ENCODE measurements at places on chromosomes 12 and 14. TPM values are rescaled to one million over a fixed set of nuclear protein-coding genes. Genes with fewer than 3 reads are reported as not detected.

GRCh38 chr12:70508178-70508577, 129.1 kb downstream of the PTPRB start:
- no peak for DNase-seq

- DNase-seq, result no peak
These were observed 1.1 kb upstream of the ASPG start for GRCh38 chr14:104084251-104085002.

- DNase-seq, result no peak
These were observed 21.2 kb downstream of the TMED10 start for GRCh38 chr14:75155169-75155568.

DNA sequence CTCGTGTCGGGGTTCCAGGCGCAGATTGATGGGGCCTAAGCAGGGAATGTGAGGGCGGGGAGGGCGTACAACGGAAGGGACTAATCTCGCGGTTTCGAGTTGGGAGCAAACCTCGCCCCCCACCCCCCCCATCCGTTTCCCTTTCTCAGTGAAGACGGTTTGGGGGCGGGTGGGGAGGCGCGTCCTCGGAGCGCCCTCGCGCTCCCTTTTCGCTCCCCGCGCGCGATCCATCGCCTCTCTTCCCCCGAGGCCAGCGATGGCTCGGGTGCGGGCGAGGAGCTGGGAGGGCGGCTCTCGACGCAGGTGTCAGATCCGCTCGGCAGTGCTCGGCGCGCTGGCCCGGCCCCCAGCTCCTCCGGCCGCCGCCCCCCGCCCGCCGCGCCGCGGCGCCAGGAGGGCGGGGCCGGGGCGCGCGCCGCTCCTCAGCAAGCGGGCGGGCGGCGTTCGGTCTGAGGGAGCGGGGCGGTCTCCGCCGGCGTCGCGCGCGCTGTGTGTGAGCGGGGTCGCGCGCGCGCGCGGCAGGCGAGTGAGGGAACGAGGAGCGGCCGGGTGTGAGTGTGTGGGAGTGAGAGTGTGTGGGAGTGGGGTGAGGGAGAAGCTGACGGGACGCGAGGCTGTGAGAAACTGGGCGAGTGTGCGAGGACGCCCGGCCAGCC, at the start of gene RIMKLB:
TSS of gene RIMKLB (plus strand) at position 516 of the 656 bp plus-strand sequence. CDS start 15,876 bp downstream, outside the sequence.
- DNase-seq, result peak; percentile 89

DNA sequence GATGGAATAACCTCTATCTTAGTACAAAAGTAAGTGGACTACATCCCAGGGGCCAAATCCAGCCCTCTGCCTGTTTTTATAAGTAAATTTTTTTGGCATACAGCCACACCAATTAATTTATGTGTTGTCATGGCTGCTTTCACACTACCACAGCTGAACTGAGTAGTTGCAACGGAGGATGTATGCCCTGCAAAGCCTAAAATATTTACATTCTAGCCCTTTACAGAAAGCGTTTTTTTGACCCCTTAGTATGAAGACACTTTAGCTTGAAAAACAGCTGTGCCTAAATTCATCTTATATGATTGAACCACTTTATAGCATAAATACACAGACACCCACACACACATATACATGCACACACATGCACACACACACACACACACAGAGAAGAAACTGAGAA, 501.6 kb downstream of the EGLN3 start:
- DNase-seq, result no peak

GRCh38 chr14:100617410-100618317, 30.4 kb upstream of the BEGAIN start:
- DNase-seq, result peak; percentile 9

GRCh38 chr12:119486599-119487154, 106.9 kb upstream of the TMEM233 start:
- DNase-seq, result no peak

GRCh38 chr14:80208461-80208860, 2.8 kb downstream of the DIO2 start:
- DNase-seq, result no peak

SOAT2 gene
- 0.19 TPM for polyA plus RNA-seq

PCED1B gene
- polyA plus RNA-seq, result 0.59 TPM

REM2 gene
- 0.84 TPM for polyA plus RNA-seq

Data from right lung (tissue), 10 donors.